ENCODE measurements at places on chromosomes 12 and 14. TPM values are rescaled to one million over a fixed set of nuclear protein-coding genes. Genes with fewer than 3 reads are reported as not detected.

KLRB1 gene
- polyA plus RNA-seq, result 21.6 TPM

USP44 gene
- 0.86 TPM for polyA plus RNA-seq

PTCSC3 gene
- not detected for polyA plus RNA-seq

SVOP gene
- polyA plus RNA-seq, result not detected

LIN7A gene
- 0.80 TPM for polyA plus RNA-seq

TAS2R20 gene
- not detected for polyA plus RNA-seq

GDF3 gene
- not detected for polyA plus RNA-seq

HCAR2 gene
- not detected for polyA plus RNA-seq

MFAP5 gene
- polyA plus RNA-seq, result not detected

RPL10L gene
- polyA plus RNA-seq, result not detected

TWF1 gene
- 21.5 TPM for polyA plus RNA-seq

ZBTB42 gene
- 2.0 TPM for polyA plus RNA-seq

ADGRD1 gene
- 0.56 TPM for polyA plus RNA-seq

ADCK1 gene
- 3.2 TPM for polyA plus RNA-seq

LUM gene
- polyA plus RNA-seq, result not detected

EP400 gene
- polyA plus RNA-seq, result 1.2 TPM

Measured in CD4-positive, CD25-positive, alpha-beta regulatory T cell (primary cell).